Neural crest cell (in vitro differentiated cells): ENCODE measurements at places on chromosomes 11 and 22. TPM values are rescaled to one million over a fixed set of nuclear protein-coding genes. Genes with fewer than 3 reads are reported as not detected.

Gene OR52E8
- total RNA-seq: not detected in 2 replicates

Gene SCN4B
- 2.0 and 2.4 TPM in 2 replicates for total RNA-seq

Gene RHOD
- 1.7 and 2.1 TPM in 2 replicates for total RNA-seq

Gene SLC25A22
- total RNA-seq: 53.4 and 54.6 TPM in 2 replicates

Gene SPATA19
- not detected in 2 replicates for total RNA-seq

Gene FAT3
- total RNA-seq: 34.2 and 39.2 TPM in 2 replicates

Gene PKP3
- 0.42 and 1.7 TPM in 2 replicates for total RNA-seq

Gene OR4A15
- not detected in 2 replicates for total RNA-seq
